Natural killer cell (primary cell): ENCODE measurements at places on chromosomes 2 and 18.

DNA sequence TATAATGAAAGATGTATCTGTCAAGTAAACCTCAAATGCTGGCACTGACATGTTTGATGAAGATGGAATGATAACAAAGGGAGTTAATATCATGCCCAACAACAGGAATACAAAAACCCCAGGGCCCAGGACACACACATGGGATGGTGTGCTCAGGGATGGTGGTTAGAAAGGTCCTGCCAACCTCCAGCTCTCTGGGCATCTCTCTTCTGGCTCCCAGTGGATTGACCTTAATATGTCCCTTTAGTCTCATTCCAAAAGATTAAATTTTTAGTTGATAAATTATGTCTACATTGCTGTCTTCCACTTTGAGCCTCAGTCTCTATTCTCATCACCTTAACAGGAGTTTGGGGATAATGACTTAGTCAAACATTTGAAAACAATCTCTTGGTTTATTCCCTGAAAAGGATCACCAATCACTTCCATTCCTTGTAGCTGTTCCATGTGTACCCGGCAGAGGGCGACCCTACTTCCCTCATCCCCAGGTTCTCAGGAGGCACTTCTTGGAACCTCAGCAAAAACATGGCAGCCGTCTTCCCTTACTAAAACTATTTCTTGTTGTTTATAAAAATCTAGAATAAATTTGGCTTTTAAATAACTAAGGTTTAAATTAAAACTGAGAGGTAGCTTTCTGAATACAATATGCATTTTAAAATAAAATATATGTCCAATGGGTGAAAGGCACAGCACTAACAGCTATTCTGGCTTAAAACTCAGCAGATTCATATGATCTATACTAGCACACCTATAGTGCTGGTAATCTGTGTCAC lies 29.6 kb downstream of the MCEE start:
- no peak for DNase-seq

GRCh38 chr2:197372592-197372991 lies 62.0 kb upstream of the ANKRD44 start:
- DNase-seq, result no peak

DNA sequence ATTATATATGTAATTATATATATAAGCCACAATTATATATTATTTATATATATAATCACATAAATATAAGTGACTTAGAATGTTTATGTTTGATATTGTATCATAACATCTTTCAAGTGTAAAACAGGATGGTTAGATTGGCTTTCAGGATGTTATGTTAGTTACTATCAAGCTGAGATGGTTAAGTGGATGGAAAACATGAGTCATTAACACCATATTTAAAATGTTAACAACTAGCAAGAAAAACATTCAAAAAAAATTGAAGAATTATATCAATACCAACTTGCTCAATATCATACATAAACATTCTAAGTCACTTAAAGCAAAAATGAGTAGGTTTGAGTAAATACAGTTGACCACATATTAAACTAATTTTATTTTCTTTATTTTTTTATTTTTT lies 21.8 kb upstream of the RAB27B start:
- no peak for DNase-seq

GRCh38 chr2:206783718-206784117 lies 18.3 kb downstream of the FASTKD2 start:
- no peak for DNase-seq
